ENCODE measurements at places on chromosomes 16 and 17.

GRCh38 chr16:30736995-30737793 lies 11.0 kb upstream of the PHKG2 start:
- no peak for DNase-seq

- DNase-seq, result no peak
These were observed 15.2 kb downstream of the CARHSP1 start for GRCh38 chr16:8853611-8854010.

- no peak for DNase-seq
These were observed 14.6 kb upstream of the CDH15 start for GRCh38 chr16:89156740-89157645.

DNA sequence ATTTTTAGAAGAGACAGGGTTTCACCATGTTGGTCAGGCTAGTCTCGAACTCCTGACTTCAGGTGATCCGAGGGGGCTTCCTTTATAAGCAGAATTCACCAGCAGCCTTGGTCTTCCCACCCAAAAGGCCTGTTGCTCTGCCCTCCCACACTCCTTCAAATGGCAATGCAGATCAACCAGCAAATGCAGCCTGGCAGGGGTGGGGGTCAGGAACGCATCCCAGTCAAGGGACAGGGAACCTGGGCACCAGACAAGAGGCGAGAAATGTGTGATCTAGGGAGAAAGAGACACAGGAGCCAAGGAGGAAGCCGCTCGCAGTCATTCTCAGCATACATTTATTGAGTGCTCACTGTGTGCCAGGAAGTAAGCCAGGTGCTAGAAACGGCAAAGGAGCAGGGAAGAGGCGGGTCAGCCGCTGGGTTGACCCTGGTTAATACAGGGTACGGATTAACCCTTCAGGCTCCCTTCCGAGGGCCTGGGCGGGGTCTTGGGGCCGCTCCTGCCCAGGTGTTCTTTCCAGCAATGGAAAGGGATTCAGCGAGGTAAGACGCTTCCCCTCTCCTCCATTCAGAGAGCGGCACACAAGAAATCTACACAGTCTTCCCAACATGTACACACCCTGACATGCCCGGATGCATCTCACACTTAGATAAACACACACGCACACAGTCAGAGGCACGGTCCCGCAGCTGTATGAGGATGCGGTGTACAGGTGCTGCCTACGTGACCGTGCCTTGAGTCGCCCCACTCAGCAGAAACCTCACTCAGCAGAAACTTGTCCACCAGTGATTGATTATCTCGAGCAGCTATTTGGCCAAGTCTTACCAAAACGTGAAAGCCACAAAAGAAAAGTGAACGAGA lies 6.6 kb upstream of the PITPNA start:
- no peak for DNase-seq

DNA sequence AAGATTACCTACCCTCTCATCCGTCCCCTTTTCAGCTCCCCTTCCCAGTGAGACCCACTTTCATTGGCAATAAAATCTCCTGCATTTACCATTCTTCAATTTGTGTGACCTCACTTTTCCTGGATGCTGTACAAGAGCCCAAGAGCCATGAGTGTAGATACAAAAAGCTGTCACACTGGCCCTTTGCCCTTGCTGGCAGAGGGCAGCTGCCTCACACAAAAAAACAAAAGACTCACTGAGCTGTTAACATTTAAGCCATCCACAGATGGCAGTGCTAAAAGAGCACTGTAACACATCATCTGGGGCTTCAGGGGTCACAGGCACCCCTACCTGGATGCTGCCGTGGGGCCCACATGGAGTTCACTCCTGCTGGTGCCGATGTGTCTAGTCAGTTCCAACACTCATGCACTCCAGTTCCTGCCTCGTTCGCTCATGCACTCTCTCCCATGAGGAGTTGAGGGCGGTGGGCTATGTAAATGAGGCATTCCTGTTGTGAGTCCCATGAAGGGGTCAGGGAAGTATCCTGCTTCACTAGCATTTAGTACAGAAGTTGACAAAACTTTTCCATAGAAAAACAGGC lies 123.1 kb downstream of the CA10 start:
- DNase-seq, result no peak

- DNase-seq, result no peak
These were observed 963.5 kb upstream of the SOX9 start for GRCh38 chr17:71157297-71157696.

GRCh38 chr17:62892061-62892675 lies 73.9 kb upstream of the TANC2 start:
- DNase-seq, result no peak

DNA sequence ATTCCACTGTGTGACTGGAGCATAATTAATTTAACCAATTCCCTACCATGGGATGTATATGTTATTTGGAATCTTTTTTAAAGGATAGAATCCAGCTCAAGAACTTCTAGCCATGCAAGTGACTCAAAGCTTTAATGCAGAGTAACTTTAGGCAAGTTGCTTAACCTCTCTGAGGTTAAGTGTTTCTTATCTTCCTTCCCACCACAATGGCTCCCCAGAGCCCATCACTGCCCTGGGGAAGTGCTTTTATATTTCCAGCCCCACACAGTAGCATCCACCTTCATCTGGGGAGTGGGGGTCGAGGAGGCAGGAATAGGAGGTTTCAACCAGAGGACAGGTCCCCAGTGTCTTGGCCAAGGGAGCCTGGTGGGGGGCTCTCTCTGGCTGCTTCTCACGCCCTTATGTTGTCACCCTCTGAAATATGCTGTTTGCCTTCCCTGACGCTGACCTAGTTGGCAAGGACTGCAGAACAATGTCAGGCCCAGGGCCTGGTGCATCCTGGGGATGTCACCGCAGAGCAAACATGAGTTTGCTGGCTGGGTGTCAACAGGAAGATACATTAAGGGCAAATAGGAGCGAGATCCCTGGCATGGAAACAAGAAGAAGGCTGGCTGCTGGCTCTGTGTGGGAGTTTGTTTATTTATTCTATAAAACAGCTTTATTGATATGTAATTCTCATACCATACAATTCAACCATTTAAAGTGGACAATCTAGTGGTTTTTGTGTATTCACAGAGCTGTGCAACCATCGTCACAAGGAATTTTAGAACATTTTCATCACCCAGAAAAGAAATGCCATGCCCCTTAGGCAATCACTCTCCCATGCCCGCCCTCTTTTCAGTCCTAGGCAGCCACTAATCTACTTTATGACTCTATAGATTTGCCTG lies 46.6 kb upstream of the WSB1 start:
- peak; percentile 36 for DNase-seq

DNA sequence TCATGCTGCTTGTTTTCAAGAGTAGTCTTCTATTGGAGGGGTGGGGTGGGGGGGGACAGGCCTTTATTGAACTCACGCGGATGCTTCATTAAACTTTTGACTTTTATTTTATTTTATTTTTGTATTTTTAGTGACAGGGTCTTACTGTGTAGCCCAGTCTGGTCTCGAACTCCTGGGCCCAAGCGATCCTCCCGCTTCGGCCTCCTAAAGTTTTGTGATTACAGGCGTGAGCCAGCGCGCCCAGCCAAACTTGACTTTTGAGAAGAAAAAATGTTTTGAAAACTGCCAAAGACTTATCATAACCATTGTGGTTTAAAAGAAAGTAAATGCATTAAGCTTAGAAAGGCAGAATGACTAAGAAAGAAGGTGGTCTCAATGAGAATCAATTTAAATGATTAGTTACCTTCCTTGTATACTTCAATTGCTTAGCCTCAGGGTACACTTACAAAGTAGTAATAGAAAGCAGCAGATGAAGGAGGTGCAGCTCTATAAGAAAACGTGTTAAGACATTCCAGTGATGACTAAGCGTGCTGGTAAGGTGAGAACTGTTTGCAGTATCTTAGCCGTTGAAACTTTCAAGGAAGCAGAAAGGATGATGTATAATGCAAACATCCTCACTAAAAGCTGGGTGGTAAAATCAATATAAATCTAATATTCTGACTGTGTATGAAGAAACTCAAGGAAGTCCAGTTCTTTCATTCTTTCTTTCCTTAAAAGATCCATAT lies 1.2 kb downstream of the AP2B1 start:
- DNase-seq, result no peak

- no peak for DNase-seq
These were observed 4.6 kb downstream of the CCDC102A start for GRCh38 chr16:57531635-57532265.

GRCh38 chr16:83355570-83356218 lies 452.1 kb upstream of the HSBP1 start:
- no peak for DNase-seq

- peak; percentile 0 for DNase-seq
These were observed 40.2 kb downstream of the ARL4D start for GRCh38 chr17:43439041-43439440.

GRCh38 chr17:83099086-83099555 lies 19.7 kb downstream of the METRNL start:
- no peak for DNase-seq

- no peak for DNase-seq
These were observed 14.6 kb upstream of the PITPNA start for GRCh38 chr17:1577182-1577581.

GRCh38 chr16:72099377-72099818 lies 5.8 kb downstream of the DHX38 start:
- DNase-seq, result peak; percentile 2

- DNase-seq, result no peak
These were observed 16.1 kb upstream of the GNA13 start for GRCh38 chr17:65072660-65073071.

DNA sequence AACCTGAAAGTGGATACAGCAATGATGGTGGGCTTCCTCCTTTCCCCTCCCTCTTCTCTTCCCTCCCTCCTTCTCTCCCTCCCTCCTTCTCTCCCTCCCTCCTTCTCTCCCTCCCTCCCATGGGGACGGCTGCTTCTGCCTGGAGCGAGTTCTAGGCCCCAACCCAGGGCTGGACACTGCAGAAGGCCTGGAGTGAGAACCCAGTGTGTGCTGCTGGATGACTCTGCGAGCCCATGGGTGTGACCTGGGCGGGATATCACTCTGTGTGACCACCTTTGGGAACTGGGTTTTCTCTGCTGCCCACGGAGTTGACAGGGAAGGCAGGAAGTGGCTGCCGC lies 242.6 kb upstream of the GSE1 start:
- no peak for DNase-seq

GRCh38 chr16:46822270-46822669 lies 8.7 kb downstream of the C16orf87 start:
- DNase-seq, result no peak

- DNase-seq, result no peak
These were observed 12.4 kb downstream of the TNRC6A start for GRCh38 chr16:24741862-24742261.

- DNase-seq, result no peak
These were observed 261.7 kb downstream of the CEP112 start for GRCh38 chr17:65930140-65930730.

GRCh38 chr16:78290395-78290794 lies 190.9 kb downstream of the WWOX start:
- DNase-seq, result no peak

DNA sequence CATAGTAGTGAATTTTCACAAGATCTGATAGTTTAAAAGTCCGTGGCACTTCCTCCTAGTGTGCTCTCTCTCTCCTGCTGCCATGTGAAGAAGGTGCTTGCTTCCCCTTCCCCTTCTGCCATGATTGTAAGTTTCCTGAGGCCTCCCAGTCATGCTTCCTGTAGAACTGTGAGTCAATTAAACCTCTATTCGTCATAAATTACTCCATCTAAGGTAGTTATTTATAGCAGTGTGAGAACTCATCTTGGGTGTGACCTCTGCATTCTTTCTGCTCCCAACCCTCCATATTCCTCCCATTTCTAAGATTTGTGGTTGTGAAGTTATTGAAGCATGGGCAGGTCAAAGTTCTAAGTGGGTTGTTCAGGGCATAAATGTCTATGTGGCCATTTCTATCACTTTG lies 62.1 kb upstream of the ADAMTS18 start:
- DNase-seq, result no peak

GRCh38 chr17:15456972-15457722 lies 10.3 kb downstream of the CDRT4 start:
- no peak for DNase-seq

DNA sequence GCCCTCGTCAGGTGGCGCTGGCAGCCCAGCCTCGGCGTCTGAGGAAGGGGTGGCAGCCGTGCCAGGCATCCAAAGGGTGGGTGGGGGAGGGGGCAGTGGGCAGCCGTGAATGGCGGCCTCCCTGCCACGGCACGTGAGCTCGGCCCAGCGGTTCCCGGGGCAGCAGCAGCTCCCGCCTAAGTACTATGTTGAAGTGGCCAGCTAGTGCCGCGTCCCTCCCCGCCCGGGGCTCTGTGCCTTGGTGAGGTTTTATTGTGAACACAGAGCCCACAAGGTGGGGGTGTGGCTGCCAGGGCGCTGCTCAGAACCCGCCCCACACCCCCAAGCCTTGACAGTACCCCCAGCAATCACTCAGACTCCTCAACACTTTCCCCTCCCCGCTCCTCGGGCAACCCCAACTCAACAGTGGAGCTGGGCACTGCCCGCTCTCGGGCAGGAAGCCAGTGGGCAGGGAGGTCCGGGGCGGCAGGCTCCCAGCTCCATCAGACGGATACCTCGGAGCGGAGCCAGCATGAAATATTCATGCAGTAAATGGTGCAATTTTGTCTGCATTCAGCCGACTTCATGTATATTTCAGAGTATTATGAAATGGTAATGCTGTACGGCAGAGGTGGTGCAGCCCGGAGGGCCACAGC lies 80.4 kb downstream of the ENGASE start:
- DNase-seq, result no peak

DNA sequence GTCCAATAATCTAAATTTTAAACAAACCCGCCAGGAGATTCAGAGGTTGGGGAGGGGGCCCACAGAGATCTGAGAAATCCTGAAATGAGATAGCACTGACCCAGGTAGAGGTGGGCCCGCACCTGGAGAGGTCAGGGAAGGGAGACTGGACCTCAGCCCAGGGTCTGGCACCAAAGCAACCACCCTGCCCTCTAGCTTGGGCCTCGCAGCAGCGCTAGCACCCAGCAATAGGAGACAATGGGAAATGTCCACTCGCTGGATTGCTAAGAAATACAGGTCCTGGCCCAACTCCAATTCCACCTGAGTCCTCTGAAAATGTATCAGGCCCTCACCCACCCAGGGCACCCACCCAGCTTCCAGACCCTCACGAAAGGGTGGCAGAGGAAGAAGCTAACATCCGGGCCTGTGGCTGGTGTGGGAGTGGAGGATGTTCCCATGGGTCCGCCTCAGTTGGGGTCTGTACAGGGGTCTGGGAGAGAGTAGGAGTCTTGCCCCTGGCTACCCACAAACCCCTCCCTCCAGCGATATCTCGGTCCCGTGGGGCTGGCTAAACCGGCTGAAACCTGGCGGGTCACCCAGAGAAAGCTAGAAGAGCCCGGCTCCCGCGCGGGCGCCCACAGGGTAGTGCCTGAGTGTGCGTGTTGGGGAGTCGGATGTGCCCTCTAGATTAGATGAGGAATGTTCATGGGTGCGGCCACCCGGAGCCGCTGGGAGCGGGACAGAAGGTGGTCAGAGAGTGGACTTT lies 1.1 kb downstream of the PLLP start:
- no peak for DNase-seq

DNA sequence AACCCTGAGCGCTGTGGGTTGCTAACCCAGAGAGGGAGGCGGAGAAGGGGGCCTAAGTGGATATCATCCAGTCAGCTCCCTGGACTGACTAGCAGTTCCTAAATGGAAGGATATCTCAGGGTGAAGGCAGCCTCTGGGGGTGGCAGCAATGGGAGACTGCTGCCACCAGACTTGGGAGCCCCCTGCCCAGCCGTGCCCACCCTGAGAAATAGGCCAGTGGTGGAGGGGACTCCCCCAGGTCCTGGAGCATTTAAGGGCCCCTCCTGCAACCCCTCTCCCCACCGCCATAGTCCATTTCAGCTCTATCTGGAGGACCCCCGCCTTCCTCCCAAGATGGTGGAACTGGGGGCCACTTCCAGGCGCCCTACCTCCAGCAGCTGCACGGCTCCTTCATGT lies 8.4 kb downstream of the TSPOAP1 start:
- no peak for DNase-seq

Measured in NCI-H1105 (cell line).